ENCODE measurements at places on chromosomes 5 and 9. TPM values are rescaled to one million over a fixed set of nuclear protein-coding genes. Genes with fewer than 3 reads are reported as not detected.

- DNase-seq: no peak
These were observed 145.4 kb downstream of the NMUR2 start for GRCh38 chr5:152259702-152260101.

DNA sequence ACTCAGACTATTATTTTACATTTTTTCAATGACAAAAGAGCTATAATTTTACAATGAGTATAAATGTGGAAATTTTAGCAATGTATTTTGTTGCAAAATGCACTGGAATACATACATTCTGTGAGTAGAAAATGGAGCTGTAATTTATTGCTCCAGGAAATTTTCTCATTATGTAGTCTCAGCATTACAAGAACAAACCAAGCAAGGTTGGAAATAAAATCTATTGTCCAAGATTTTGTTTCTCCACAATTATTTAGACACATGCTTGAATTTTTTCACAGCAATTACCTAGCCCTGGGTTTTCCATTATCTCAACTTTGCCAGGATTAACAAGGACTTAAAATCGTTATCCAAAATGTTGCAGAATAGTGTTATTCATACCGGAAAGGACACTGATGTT, 820.1 kb downstream of the CDH12 start:
- no peak for DNase-seq

WDR5 gene
- polyA plus RNA-seq: 16.5 TPM

FRMD3 gene
- polyA plus RNA-seq: not detected

- no peak for DNase-seq
These were observed 76.5 kb downstream of the SH3PXD2B start for GRCh38 chr5:172377856-172378255.

DNA sequence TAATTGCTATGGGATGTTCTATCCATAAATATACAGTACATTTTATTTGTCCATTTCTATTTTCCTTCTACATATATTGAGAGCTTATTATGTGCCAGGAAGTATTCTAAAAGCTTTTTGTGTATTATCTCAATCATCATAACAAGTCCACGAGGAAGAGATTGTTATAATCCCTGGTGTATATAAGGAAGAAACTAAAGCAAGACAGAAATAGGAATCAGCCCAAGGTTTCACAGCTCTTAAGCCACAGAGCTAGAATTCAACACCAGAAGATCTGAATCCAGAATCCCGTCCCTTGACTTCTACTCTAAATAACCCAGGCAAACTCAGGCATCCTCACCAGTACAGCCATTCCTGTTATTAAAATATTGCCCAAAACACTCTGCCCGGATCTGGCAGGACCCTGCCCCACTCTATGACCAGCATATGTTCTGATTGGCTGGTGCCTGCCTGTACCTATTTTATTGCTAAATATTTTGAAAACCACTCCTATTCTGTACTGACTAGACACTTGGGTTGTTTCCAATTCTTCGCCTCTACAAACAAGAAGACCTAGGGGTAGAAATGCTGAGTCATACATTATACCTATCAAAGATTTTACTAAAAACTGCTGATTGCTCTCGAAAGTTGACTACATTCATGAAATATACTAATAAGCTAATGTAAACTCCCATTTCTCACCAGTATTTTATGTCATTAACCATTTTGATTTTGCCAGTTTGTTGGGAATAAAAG, 297.4 kb downstream of the ENC1 start:
- no peak for DNase-seq

DNA sequence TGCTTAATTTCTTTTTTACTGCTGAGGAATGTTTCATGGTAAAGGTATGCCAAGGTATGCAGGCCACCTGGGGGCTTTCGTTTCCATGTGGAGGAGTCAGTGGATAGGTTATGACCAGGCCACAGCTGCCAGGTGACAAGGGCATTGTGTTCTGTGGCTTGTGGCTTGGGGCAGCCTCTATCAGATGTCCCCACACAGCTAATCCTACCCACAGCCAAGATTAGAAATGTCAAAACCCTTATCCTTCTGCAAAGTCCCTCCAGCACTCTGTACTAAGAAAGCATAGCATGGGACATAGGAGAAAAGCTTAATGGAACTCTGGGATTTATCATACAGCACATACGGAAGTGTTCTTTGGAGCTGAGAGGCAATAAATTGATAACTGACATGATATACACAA, 171.2 kb upstream of the S1PR3 start:
- DNase-seq: no peak

DNA sequence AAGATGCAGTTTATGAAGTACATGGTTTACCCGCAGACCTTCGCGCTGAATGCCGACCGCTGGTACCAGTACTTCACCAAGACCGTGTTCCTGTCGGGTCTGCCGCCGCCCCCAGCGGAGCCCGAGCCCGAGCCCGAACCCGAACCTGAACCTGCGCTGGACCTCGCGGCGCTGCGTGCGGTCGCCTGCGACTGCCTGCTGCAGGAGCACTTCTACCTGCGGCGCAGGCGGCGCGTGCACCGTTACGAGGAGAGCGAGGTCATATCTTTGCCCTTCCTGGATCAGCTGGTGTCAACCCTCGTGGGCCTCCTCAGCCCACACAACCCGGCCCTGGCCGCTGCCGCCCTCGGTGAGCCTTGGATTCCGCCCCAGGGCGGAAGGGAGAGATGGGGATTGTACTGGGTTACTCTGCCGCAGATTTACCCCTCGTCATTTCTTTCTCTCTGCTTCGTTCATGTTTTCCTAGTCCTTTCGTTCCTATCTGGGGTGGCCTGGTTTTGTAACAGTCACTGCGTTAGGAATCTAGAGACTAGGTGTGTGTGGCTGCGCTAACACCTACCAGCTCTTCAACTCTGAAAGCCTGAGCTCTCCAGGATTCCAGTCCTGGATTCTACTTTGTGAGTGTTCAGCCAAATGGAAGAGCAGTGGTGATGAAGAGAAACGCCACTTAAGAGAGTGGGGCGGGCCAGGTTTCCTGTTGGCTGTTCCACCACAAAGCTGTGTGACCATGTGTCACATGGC, 638 bp downstream of the MRPS30 start:
- peak; percentile 14 for DNase-seq

DNA sequence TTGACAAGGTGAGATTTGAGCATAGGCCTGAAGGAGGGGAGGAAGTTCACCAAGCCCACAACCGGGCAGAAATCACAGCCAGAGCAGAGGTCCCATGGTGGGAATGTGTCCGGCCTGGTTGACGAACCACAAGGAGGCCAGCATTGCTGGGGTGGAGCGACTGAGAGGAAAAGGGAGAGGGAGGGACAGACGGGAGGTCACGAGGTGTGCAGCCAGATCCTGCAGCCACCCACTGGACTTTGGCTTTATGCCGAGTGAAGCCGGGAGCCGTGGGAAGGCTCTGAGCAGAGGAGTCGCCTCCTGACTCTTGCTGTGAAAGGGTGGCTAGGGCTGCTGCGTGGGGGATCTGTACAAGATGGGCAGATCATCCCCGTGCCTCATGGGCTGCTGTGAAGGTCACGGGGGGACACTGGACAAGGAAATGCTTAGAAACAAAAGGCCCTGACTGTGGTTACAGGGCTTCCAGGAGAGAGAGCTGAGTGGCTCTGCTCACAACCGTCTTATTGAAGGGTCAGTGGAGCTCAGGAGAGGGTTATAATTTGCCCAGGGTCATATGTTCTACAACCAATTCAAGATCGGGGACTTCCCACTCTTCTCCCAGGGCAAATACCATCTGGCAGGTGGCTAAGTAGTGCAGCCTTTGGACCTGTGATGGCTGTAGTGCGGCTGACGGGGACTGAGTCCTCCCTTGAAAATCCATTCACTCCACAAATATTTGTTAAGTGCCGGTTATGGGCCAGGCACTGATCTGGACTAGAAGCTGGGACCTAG, 15.6 kb upstream of the CD74 start:
- no peak for DNase-seq

DNA sequence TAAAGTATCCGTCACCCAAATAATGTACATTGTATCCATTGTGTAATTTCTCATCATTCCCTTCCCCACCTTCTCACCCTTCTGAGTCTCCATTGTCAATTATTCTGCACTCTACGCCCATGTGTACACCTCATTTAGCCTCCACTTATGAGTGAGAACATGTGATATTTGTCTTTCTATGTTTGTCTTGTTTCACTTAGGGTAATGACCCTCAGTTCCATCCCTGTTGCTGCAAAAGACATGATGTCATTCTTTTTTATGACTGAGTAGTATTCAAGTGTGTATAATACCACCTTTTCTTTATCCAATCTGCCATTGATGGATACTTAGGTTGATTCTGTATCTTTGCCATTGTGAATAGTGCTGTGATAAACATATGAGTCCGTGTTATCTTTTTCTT, 4.9 kb upstream of the SPATA31C2 start:
- DNase-seq: no peak

DNA sequence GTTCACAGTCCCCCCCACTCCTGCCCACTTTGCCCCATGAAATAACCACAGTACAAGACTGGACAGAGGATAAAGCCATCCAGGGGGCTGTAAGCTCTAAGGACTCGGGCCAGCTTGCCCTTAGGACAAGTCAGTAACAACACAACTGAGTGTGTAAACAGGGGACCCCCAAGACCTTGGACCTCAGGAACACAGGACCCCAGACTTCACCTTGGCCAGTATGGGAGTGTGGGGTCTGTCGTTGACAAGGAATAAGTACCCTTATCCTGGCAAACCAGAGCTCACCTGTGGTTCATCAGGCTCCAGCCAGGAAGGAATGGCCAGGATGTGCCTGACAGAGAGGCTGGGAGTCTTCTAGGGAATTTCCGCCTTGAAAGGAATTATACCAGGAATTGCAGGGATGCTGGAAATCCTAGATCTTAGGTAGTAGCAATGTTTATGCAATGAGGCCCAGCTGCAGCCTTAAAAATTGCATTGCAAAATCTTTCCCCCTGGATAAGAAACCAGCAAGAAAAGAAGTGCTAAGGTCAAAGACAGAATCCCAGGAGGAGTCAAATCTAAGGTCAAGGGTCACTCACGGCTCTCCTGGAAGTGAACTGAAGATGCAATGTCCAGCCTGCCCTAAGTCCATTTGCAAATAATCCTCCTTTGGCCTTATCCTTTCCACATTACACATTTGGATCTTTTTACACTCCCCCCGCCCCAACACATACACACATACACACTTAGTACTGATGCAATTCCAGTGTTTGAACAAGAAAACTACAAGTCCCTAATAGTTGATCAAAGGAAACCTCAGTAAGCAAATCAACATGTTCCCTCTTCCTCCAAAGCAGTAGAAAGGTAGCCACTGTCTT, 27.3 kb upstream of the TDRD7 start:
- DNase-seq: no peak

- no peak for DNase-seq
These were observed 1.3 kb upstream of the POU4F3 start for GRCh38 chr5:146337264-146337904.

- DNase-seq: peak; percentile 51
These were observed at the start of gene CDKN2A for GRCh38 chr9:21993893-21994555. Gene CDKN2A, minus strand, starts transcription at chr9:21994392.

SOHLH1 gene
- polyA plus RNA-seq: not detected

- DNase-seq: peak; percentile 8
These were observed 160.7 kb upstream of the DAPK1 start for GRCh38 chr9:87336914-87337333.

- no peak for DNase-seq
These were observed 43.6 kb upstream of the HRH2 start for GRCh38 chr5:175614223-175614815.

SEMA4D gene
- 49.5 TPM for polyA plus RNA-seq

DNA sequence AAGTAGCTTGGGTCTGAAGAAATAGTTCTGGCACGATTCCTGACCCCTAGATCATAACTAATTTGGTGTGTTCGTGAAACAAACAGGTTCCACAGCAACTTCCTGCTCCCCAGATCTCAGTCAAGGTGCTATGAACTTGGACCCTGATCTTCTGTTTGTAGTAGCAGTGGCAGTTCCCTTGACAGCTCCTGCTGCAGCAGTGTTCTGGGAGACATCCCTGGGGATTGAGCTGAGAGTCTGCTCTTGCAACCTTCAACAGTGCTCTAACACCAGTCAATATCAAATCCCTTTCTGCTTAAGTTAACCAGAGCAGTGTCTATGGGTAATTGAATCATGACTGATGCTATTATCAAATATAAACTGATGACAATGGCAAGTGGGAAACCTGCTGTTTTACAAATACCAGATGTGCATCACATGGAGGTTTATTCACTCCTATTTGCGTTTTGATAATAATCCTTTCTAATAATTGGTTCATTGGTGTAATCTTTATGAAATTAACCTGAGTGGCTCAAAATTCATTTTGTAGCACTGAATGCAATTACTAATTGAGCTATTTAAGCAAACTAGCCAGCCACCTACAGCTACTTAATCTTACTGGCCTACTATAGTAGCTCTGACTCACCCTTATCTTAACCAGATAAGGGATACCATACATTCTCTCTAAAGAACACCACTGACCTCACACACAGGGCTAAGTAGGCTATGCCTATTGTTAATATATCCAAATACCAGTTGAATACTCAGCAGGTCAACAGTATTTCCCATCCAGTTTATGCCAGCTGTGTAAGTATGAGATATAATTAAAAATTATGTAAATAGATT, 21.9 kb downstream of the KDM4C start:
- no peak for DNase-seq

GRCh38 chr5:1086871-1087270, 25.0 kb downstream of the SLC12A7 start:
- DNase-seq: no peak

DNA sequence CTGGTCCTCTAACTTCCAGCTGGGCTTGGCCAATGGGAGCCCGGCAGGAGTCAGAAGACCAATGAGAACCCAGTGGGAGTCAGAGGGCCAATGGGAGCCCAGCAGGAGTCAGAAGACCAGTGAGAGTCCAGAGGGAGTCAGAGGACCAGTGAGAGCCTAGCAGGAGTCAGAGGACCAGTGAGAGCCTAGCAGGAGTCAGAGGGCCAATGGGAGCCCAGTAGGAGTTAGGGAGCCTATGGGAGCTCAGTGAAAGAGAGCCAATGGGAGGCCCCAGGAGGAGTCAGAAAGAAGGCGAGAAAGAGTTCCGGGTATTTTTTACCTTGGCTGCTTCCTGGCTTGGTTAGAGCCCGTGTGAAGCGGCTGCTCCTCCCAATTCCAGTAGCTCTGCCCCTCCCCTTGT, 191.0 kb downstream of the GABBR2 start:
- DNase-seq: no peak

DNA sequence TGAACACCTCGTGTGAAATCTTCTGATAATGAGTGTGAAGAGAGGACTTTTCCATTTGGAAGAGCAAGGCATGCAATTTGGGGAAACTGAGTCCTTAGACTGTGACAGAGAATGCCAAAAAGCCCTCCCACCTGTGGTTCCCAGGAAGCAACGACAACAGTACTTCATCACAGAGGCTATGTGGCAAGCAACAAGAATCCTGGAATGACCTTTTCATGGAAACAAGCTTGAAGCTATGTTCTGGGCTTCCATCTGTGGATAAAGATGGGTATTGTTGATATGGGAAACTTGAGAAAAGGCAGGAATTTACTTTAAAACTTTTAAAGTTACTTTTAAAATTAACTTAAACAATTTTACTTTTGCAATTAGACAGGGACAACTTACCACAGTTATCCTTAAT, 131.2 kb upstream of the ANKH start:
- no peak for DNase-seq

DNA sequence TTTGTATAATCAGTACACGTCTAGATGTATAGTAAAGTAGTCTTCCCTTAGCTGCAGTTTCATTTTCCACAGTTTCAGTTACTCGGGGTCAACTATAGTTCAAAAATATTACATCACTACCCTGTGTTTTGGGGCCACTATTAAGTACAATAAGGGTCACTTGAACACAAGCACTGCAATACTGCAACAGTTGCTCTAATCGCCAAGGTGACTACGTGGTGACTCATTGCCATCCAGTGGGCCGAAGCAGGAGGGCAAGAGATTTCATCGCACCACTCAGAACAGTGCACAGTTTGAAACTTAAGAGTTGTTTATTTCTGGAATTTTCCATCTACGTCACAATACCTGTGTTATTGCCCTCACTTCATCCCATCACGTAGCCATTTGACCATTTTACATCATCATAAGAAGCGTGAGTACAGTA, at the start of gene ARL14EPL:
Gene ARL14EPL, plus strand, starts transcription at position 379 of the 424 bp plus-strand sequence. CDS start 18,994 bp downstream, outside the sequence.
- no peak for DNase-seq

LCN1 gene
- polyA plus RNA-seq: not detected

ADAMTSL2 gene
- polyA plus RNA-seq: 0.07 TPM
